ENCODE measurements at places on chromosomes 1 and 21.

GRCh38 chr1:32464716-32465577 lies at the start of gene ZBTB8B:
Gene ZBTB8B (plus strand): TSS chr1:32465072. CDS start chr1:32470625, 5,553 bp downstream.
- peak; percentile 74 for DNase-seq

DNA sequence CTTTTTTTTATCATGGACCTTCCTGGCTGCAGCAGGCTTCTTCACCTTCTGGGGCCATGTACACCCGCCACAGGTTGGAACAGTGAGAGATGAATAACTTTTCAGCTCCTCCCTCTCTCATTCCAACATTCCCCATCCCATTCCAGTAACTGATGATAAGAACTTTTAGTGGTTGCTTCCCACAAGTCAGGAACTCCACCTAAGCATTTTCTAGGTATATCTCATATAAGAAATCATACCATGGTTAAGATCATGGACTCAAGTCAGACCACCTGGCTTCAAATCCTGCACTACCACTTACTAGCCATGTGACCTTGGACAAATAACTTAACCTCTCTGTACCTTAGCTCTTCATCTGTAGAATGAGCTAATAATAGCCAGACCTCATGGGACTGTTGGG lies 42.5 kb upstream of the RGS8 start:
- DNase-seq, result no peak

- no peak for DNase-seq
Measured at GRCh38 chr1:18936814-18937481, 19.5 kb downstream of the IFFO2 start.

GRCh38 chr1:45924736-45925135 lies 121.3 kb downstream of the MAST2 start:
- no peak for DNase-seq

DNA sequence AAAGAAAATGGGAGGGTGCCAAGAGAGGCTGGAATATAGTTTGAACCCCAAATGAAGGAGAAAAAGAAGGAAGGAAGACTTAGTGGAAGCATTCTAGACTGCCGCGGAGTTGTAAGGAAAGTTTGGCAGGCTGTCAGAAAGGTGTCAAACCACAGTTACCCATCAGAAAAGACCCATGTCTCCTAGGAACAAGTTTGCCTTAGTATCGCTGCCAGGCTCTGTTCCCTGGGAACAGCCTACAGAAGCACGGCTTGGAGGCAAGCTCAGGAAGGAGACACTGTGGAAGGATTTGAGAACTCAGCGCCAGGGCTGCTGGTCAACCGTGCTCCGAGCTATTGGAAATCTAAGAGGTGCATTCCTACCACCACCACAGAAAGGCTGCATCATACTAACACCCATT lies 197.4 kb downstream of the RRAGC start:
- DNase-seq, result peak; percentile 22

- DNase-seq, result no peak
Measured at GRCh38 chr1:200917291-200917817, 22.7 kb downstream of the INAVA start.

DNA sequence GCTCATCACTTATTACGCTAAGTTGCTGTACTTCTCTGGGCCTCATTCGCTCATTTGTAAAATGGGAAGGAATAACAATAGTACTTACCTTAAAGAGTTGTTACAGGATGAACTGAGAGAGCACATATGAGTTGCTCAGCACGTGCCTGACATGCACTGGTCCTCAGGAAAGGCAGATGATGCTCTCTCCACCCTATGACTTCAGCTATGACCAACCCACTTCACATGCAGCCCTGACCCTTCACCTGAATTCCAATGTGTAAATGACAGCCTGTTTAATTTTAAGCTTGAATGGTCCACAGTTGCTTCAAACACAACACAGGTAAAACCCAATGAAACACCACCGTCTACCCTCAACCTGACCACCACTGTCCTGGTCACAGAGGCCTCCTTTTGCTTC lies 32.9 kb downstream of the GADD45A start:
- no peak for DNase-seq

DNA sequence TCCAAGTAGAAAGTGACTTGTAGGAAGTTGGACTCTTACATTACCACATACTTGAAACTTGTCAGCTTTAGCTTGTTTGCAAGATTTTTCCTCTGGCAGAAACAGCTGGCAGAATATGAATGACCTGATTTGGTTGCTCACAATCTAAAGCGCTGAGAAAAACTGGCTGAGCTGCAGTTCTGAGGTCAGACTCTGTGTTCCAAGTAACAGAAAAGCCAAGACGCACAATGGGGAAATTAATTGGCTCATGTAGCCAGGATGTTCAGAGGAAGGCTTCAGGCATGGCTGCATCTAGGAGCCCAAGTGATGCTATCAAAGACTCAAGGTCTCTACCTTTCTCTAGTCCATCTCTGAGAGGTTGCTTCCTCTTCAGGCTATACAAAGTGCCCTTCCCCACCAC lies 27.0 kb downstream of the ALPL start:
- DNase-seq, result no peak

- DNase-seq, result no peak
Measured at GRCh38 chr21:39321424-39321823, 8.0 kb upstream of the BRWD1 start.

DNA sequence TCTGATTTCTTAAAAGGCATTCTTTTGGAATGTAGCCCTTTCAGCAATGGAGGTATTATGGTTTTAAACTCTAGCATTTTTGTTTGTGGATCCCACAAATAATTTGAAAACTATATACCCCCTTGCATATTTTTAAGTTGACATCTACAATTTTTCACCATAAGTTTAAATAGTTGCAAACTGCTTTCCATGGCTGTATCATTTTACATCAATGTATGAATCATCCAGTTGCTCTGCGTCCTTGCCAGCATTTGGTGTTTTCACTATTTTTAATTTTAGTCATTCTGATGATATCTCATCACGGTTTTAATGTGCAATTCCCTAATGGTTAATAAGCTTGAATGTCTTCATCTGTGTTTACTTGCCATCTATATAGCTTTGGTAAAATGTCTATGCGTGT lies 20.7 kb downstream of the DIPK1A start:
- no peak for DNase-seq

DNA sequence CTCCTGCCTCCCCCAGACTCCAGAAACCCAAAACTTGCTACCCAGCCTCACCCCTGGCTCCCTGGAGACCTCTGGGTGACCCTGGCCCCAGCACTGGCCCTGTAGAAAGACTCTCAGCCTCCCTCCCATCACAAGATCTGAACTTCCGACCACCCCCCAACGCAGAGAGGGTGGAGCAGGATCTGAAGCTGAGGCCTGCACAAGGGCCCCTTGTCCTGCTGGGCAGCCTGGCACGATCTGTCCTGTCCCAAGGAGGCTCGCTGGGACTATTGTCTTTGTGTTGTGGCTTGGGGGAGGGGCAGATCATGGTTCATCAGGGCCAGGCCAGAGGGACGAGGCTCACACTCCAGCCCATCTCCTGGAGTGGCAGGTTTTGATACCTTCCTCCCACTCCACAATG lies 20.0 kb downstream of the PHLDA3 start:
- DNase-seq, result peak; percentile 63

- DNase-seq, result no peak
Measured at GRCh38 chr1:187266051-187266450, 437.3 kb downstream of the PLA2G4A start.

- DNase-seq, result no peak
Measured at GRCh38 chr21:43840259-43840658, 24.8 kb upstream of the AGPAT3 start.

DNA sequence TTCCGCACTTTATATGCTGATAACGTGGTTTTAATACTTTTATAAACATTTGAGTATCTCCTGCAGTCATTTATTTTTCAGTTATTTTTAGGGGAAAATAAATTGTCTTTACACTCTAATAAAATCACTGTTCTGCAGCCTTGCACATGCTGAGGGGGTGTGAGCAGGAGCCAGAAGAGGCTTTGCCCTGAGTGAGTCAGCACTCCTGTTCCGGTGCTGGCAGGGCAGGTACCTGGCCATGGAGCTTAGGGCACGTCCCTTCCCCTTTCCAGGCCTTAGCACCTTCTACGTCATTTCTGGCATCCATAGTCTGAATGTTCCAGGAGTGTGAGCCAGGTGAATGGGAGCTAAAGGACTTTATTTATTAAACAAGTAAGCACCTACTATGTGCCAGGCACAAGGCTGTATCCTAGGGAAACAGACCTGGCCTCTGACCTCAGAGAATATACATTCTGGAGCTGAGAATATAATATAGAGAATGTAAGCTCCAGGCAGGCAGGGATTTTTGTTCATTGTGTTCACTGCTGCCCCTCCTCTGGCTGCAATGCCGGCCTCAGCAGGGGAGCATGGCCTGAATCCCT lies 402.9 kb downstream of the PTPRU start:
- no peak for DNase-seq

- no peak for DNase-seq
Measured at GRCh38 chr1:27322569-27323240, 742 bp downstream of the TMEM222 start.

- DNase-seq, result no peak
Measured at GRCh38 chr1:83905315-83905907, 93.5 kb downstream of the TTLL7 start.

DNA sequence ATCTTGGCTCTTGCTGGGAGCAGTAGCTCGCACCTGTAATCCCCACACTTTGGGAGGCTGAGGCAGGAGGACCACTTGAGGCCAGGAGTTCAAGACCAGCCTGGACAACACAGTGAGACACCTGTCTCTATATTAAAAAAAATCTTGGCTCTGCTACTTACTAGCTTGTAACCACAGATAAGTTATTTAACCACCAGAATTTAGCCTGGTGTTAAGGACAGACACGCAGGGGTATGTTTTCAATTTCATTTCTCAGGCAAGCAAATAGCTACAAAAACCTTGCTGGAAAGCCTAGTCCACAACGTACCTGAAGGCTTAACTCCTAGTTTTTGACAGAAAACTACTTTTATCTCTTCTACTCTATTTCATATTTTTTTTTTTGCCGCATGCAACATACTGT lies 24.8 kb upstream of the GFI1 start:
- DNase-seq, result no peak

GRCh38 chr1:185406006-185406690 lies 89.1 kb upstream of the IVNS1ABP start:
- DNase-seq, result no peak

GRCh38 chr1:9242338-9242969 lies 7.9 kb downstream of the H6PD start:
- DNase-seq, result peak; percentile 73

GRCh38 chr1:174875306-174875705 lies 124.4 kb upstream of the CACYBP start:
- no peak for DNase-seq

GRCh38 chr1:211723273-211723672 lies 47.9 kb upstream of the NEK2 start:
- no peak for DNase-seq

DNA sequence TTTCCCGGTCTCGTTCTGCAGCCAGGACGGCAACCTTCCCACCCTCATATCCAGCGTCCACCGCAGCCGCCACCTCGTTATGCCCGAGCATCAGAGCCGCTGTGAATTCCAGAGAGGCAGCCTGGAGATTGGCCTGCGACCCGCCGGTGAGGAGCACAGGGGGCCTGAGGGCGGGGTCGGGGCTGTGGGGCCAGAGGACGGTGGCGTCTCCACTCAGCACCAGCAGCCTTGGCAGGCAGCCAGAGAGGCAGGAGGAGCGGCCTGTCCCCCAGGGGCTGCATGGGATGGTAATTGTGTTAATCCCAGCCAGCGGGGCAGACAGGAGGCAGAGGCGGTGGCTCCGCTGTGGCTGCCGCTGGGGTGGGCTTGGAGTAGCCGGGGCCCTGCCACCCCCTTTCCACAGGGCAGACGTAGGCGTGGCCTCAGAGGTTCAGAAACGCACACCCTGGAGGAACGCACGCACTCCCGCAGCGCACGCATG lies 12.1 kb downstream of the SAMD11 start:
- no peak for DNase-seq

- no peak for DNase-seq
Measured at GRCh38 chr1:4762146-4762545, 107.7 kb downstream of the AJAP1 start.

DNA sequence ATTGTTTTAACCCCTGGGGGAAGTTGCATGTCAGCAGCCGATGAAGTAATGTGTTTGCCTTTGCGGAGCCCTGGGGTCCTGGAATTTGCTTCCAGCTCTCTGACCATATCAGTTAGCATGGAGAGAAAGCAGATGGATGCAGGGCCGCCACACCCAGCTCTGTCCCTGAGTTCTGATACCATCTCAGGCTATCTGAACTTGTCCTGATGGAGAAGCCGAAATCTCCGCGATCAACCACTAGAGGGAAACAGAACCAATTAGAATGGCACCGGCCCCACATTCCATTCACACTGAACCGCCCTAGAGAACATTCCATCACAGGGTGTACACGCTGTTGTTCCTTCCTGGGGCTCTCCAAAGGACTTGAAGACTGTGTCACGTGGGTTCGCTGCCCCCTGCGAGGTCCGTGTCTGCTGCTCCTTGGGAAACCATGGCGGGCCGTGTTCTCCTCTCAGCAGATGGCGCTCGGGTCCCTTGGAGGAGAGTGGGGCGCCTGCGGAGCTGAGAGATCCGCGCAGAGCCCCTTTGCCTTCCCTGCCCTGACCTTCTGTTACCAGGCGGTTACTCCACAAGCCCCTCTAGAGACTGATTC lies 75.4 kb downstream of the ABCA4 start:
- DNase-seq, result peak; percentile 13

- DNase-seq, result no peak
Measured at GRCh38 chr1:7478809-7479499, 292.1 kb upstream of the VAMP3 start.

DNA sequence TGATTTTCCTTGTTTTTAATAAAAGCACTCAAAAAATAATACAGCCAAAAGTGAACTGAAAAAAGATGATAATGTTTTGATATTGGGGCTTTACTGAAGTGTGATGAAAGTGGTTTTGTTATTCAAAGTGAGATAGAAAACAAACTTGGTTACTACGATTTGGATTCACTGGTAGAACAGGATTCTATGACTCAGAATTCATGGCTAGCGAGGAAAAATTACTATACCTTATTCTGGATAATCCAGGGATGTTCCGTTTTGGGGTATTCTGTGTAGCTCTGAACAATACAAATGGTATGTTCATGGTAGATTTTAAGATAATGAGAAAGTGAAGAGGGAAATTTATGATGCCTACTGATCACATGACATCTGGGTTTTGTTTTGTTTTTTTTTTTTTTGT lies 117.7 kb downstream of the NRDC start:
- DNase-seq, result no peak

GRCh38 chr1:234526922-234527321 lies 47.9 kb upstream of the TARBP1 start:
- DNase-seq, result no peak

GRCh38 chr1:193211539-193211938 lies 25.1 kb upstream of the B3GALT2 start:
- DNase-seq, result no peak

DNA sequence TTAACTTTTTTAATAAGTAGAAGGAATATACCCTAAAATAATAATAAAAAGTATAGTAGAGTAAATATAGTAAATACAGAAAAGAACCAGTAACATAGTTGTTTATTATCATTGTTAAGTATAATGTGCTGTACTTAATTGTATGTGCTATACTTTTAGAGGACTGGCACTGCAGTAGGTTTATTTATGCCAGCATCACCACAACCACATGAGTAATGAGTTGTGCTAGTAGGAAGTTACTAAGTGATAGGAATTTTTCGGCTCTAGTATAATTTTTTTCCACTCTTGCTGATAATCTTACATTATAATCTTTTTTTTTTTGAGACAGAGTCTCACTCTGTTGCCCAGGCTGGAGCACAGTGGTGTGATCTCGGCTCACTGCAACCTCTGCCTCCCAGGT lies 71.6 kb downstream of the IVNS1ABP start:
- DNase-seq, result no peak

- DNase-seq, result no peak
Measured at GRCh38 chr1:227892489-227893299, 55.0 kb downstream of the WNT9A start.

Measured in nucleus accumbens (tissue), 56 donors.